Activated naive CD4-positive, alpha-beta T cell treated with anti-CD3 and anti-CD28 coated beads, Interleukin-2, amount 10 ng/mL, durations not matched to agents 7 days and 5 days (primary cell): ENCODE measurements at places on chromosomes 3 and 15.

- no peak overlapping the region for H3K27ac ChIP-seq
- no peak overlapping the region for H3K4me3 ChIP-seq
- peaks cover 2% of the 10 kb centered on the region for H3K27me3 ChIP-seq
- H3K4me1 ChIP-seq = no peaks in the 10 kb centered on the region
- DNase-seq = no peak
Observed at GRCh38 chr15:79027532-79028410, 62.8 kb downstream of the RASGRF1 start.

- H3K27ac ChIP-seq = no peak overlapping the region
- H3K36me3 ChIP-seq = peaks cover 5% of the 10 kb centered on the region
- peaks cover 28% of the 10 kb centered on the region for H3K4me1 ChIP-seq
- DNase-seq = no peak
- H3K27me3 ChIP-seq = peaks cover 15% of the 10 kb centered on the region
Observed at GRCh38 chr15:99492716-99493115, 73.1 kb upstream of the MEF2A start.

DNA sequence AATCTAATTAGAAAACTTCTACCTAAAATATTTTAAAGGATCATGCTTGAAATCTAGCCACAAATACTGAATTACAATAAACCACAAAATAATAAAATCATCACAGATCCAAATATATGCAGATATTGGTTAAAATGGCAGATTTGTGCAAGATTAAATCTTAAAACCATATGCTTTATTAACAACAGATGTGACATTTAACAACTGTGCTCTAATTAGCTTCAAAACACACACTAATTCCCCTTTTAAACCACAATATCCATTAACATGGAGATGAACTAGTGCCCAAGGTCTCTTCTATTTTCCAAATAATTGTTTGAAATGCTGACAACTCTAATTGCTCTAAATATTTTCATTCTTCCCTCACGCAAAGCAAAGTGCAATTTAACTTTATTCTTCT, 1530.3 kb downstream of the SI start:
- no peaks in the 10 kb centered on the region for H3K27me3 ChIP-seq
- no peak overlapping the region for H3K27ac ChIP-seq
- no peaks in the 10 kb centered on the region for H3K36me3 ChIP-seq
- no peaks in the 10 kb centered on the region for H3K4me1 ChIP-seq
- no peak overlapping the region for H3K4me3 ChIP-seq

GRCh38 chr3:126473292-126474168, 2.2 kb downstream of the ZXDC start:
- H3K4me1 ChIP-seq = peaks cover 45% of the 10 kb centered on the region
- peaks cover 2% of the 10 kb centered on the region for H3K27me3 ChIP-seq
- H3K36me3 ChIP-seq = peaks cover 48% of the 10 kb centered on the region

DNA sequence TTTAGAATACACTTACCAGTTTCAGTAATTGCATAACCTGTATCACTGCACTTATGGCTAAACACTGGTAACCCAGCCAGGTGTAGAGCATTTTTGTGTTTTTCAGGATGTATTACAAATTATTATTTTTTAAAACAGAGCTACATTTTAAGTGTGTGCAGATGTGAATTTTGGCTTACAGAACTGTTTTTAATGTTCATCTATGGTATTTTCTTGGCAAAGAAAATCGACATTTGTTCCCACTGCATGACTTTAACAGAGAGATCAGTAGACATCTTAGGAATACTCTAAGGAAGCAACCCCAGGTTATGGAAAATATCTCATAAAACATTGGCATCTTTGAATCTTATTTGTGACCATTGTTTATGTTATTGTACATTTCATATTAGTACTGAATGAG, 73.3 kb downstream of the ATP13A4 start:
- no peak overlapping the region for H3K4me3 ChIP-seq
- no peak overlapping the region for H3K27ac ChIP-seq
- no peaks in the 10 kb centered on the region for H3K27me3 ChIP-seq
- no peaks in the 10 kb centered on the region for H3K36me3 ChIP-seq

GRCh38 chr3:107524326-107524840, 1.6 kb downstream of the BBX start:
- no peak for DNase-seq
- H3K27ac ChIP-seq = peak overlapping the region; percentile 99
- peaks cover 24% of the 10 kb centered on the region for H3K4me1 ChIP-seq
- H3K27me3 ChIP-seq = peaks cover 9% of the 10 kb centered on the region

GRCh38 chr3:196531418-196531817, 16.3 kb upstream of the SMCO1 start:
- H3K27me3 ChIP-seq = peaks cover 24% of the 10 kb centered on the region
- DNase-seq = no peak
- H3K27ac ChIP-seq = no peak overlapping the region
- H3K36me3 ChIP-seq = no peaks in the 10 kb centered on the region
- peaks cover 15% of the 10 kb centered on the region for H3K4me1 ChIP-seq

GRCh38 chr15:37031198-37031597, 69.2 kb downstream of the MEIS2 start:
- H3K27ac ChIP-seq = no peak overlapping the region
- no peaks in the 10 kb centered on the region for H3K4me1 ChIP-seq
- DNase-seq = no peak
- no peaks in the 10 kb centered on the region for H3K27me3 ChIP-seq
- no peaks in the 10 kb centered on the region for H3K36me3 ChIP-seq

DNA sequence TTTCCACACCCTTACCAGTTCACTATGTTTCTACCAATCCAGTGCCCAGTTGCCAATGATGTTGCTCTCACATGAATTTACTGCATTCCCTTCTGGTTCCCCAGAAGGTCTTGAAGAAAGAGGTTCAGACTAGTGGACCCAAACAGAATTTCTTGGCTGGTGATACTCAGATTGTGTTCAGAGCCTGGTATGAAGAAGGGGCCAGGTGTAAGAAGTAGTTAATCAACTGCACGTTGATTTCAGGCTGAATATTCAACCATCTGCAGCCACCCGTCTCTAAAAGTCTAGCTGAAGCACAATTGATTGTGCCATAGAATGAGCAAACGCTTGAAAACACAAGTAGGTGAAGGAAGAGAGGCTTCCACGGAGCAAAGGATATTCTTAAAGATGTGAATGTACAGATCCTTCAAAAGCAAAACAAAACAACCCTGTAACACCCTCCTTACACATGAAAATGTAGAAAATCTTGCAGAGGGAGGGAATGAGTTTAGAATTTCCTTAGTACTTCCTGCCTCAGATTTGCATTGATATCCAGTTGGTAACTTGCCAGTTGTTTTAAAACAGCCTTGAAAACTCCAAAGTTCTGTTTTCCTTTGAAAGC, 4.7 kb downstream of the RBMS3 start:
- H3K4me1 ChIP-seq = peaks cover 26% of the 10 kb centered on the region
- DNase-seq = no peak
